IPS DF 19.7 (cell line): ENCODE measurements at places on chromosomes 5 and 9.

DNA sequence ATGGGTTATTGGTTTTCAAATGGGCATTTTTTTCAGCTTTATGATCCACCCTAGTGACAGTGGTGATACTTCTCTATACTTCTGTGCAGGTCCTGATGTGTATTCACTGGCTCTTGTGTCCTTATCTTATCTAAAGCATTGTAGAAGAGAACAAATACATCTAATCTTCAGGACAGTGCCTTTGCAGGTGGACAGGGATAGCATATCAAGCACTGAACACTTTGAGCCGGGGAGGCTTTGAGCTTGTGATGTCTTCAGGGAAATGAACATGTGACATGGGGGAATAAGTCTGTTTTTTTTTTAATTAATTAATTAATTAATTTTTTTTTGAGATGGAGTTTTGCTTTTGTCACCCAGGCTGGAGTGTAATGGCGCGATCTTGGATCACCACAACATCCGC lies 115.5 kb upstream of the KLF4 start:
- no peak for DNase-seq

DNA sequence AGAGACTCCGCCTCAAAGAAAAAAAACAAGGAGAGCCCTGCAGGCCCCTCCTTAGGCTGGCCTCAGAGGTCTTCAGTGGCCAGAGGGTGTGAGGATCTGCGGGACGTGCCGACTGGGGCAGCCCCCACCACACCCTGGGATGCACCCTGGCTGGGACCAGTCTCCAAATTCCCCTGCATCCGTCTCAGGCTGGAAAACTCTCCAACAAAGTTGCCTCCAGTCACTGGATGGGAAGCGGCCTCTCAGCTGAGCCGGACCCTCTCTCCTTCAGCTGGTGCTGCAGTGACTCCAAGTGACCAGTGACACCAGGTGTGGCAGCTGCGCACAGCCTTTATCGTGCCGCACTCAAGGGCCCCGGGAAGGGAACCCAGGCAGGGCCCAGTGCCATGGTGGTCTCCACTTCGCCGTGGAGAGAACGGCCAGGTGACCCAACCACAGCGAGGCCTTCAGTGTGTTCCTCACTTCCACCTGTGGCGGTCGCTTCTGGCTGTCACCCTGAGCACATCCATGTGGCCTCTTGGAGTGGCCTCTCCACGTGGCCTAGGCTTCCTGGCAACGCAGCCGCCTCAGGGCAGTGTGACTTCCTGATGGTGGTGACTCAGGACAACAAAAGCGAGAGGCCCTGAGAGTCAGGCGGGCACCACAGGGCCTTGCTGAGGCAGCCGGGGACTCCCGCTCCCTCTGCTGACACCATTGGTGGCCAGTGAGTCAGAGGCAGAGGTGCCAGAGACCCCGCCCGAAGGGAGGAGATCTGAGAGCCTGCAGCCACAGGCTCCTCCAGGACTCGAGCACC lies 19.3 kb upstream of the CAMSAP1 start:
- no peak for DNase-seq

GRCh38 chr9:120876842-120877240 lies at the start of gene PHF19:
Gene PHF19, minus strand, starts transcription at chr9:120877188. Its CDS starts 2,447 bp downstream, at chr9:120874741.
- no peak for DNase-seq

GRCh38 chr5:113693701-113694100 lies 180.2 kb downstream of the YTHDC2 start:
- no peak for DNase-seq
